ENCODE measurements at places on chromosomes 12 and 14.

DNA sequence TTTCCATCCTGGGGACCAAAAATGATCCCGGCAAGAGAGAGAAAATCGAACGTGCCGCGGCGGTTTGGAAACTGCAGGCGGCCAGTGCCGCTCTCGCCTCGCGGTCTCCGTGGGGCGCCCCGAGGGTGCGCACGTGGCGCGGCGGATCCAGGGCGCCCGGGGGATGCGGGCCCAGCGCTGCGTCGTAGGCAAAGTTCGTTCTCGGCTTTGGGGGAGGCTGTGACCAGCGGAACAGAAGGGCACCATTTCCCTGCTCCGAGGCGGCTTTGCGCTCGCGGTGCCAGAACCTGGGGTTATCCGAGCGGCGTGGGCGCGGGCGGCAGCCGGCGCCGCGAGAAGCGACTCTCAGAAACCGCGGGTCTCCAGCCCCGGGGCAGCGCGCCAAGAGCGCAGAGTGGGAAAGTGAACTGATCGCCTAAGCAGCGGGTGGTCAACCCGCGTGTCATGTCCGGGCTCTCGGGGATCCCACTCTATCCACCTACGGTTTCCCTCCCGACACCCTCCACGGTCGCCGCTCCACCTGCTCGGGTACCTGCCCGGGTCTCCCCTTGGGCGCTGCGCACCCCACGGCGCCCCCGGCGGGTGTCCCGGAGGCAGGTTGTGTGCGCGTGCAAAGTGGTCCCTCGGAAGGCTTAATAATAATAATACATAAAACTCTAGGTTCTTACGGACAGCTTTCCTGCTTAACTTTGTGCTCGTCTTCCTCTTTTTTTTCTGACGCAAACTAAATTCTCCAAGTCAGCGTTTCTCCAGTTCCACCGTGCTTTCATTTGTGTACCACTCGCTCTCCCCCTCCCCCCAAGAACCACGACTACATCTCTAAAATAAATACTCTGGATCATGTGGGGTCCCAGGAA, 1.2 kb downstream of the ESRRB start:
- no peak for DNase-seq

- no peak for DNase-seq
Measured at GRCh38 chr14:100896369-100897060, 7.0 kb downstream of the RTL1 start.

GRCh38 chr14:52142504-52142903, 73.6 kb upstream of the NID2 start:
- DNase-seq: no peak

DNA sequence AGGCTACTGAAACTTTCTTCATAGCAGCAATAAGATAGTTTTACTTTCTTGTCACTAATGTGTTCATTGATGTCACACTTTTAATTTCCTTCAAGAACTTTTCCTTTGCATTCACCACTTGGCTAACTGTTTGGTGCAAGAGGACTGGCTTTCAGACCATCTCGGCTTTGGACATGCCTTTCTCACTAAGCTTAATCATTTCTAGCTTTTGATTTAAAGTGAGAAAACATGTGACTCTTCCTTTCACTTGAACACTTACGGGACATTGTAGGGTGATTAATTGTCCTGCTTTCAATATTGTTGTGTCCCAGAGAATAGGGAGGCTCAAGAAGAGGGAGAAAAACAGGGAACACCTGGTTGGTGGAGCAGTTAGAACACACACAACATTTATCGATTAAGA, 41.9 kb downstream of the IFNG start:
- no peak for DNase-seq

GRCh38 chr14:105534586-105534985, 8.2 kb downstream of the TMEM121 start:
- DNase-seq: no peak

DNA sequence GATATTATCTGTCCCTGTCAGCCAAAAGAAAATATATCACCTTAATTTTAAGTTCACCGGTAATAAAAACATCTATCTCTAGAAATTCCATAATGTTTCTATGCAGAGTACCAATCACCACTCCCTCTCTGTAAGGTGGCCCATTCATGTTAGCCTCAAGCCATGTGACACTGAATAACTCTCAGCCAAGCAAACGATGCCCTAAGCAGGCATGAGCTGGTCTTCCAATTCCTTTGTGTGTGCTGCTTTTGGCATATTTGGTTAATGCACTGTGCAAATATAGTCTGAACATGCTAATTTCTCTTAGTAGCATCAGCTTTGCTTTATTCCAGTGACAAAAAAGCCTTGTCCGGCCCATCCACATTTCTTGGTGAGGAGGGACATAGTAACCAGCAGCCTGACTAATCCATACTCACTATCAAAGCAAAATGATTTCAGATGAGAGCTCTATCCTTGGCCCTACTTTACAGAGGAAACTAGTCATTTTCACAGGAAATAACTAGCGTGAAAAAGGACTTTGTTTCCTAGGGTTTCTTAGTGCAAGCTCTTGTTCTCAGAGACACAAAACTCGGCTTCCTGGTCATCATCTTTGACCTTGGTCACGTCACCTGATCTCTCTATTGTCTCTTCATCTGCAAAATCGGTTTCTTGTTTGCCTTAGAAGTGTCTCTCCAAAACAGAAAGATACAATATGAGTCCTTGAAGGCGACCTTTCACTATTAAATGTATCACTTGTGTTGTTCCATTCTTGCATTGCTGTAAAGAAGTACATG, 59.2 kb upstream of the RTRAF start:
- DNase-seq: no peak

DNA sequence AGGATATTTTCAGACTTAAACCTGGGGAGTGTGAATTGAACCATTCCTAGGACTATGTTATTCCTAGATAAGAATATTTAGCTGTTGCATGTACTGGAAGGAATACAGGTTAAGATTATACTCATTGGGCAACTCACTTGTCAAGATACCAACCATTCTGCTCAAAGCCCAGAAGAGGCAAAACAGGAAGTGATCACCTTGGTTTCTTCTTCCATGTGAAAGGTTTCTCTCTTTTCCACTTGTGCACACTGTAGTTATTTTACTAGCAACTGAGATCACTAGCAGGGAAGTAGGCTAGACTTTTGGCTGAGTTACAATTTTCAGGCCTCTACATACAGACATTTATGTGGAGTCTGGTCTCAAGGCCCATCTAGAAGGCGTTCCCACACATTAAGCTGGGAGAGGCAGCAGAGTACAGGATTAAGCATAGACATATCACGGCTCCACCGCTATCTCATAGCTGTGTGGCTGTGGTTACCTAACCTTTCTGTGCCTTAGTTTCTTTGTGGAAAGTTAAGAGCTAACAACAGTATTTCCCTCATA, 83.9 kb upstream of the FERMT2 start:
- DNase-seq: no peak

DNA sequence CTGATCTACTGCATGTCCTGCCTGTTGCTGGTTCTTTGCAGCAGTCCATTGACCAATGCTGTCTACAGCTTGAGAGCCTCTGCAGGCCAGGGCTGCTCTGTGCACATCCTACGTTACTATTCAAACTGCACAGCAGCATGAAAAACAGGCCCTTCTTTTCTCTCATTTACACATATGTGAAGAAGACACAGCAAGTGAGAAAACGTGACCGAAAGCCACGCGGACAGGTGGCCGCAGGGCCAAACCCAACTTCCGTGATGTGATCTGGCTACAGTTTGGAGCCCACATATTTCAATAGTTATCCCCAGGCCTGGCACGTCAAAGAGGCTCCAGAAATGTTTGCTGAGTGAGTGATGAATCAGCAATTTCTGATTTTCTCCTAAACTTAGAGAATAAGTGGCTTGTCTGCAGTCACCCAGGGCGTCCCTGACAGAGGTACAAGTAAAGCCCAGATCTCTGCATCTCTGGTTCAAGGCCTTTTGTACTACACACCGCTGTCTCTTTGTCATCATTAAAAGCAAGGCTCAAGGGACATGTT, 17.9 kb upstream of the TCL1B start:
- no peak for DNase-seq

- DNase-seq: no peak
Measured at GRCh38 chr14:103257211-103257962, 76.7 kb upstream of the EIF5 start.

GRCh38 chr12:102322254-102322653, 124.6 kb upstream of the PMCH start:
- no peak for DNase-seq

DNA sequence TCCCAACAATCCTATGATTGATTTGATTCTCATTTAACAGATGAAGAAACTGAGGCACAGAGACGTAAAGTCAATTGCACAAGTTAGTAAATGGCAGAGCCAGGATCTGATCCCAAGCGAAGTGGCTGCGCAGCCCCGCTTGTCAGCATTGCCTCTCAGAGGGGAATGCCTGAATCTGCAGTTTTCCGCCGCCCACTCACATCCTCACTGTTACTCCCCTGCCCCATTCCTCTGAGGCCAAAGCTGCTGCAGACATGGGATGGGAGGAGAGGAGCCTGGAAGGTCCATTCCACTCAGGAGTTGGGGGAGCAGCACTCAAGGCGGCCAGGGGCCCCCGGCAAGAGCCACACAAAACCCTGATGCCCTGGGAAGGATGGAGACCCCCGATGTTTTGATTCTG, 1.0 kb downstream of the NRIP2 start:
- no peak for DNase-seq

GRCh38 chr12:111419784-111420183, 14.1 kb downstream of the SH2B3 start:
- DNase-seq: no peak

GRCh38 chr14:89198544-89199329, 218.3 kb downstream of the FOXN3 start:
- DNase-seq: no peak

GRCh38 chr14:90188588-90188987, 67.8 kb upstream of the PSMC1 start:
- DNase-seq: no peak

GRCh38 chr12:40565029-40565633, 127.1 kb upstream of the CNTN1 start:
- no peak for DNase-seq

DNA sequence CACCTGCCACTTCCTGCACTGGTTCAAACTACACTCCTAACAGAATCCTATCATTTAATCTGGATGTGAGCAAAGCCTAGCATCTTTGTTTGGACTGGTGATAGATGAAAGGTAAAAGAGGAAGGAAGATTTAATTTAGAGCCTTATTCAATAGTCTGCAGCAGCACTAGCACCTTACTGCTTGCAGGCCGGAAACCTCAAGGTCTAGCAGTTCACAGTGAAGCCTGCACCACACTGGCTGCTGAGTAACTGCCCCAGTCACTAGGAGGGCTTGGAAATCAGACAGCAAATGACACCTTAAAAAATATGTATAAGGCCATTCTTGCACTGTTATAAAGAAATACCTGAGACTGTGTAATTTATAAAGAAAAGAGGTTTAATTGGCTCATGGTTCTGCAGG, 358.0 kb downstream of the DAD1 start:
- DNase-seq: peak; percentile 0

GRCh38 chr14:23531391-23531790, 20.2 kb downstream of the ZFHX2 start:
- no peak for DNase-seq

GRCh38 chr14:95979339-95980042, 59.7 kb upstream of the C14orf132 start:
- DNase-seq: no peak

- no peak for DNase-seq
Measured at GRCh38 chr14:106766145-106766544, 1239.8 kb downstream of the TMEM121 start.

Measured in stimulated activated CD8-positive, alpha-beta memory T cell treated with anti-CD3 and anti-CD28 coated beads, Interleukin-2, amount 100 ng/mL, for 1 hour (primary cell).